ENCODE measurements at places on chromosomes 2 and 18. TPM values are rescaled to one million over a fixed set of nuclear protein-coding genes. Genes with fewer than 3 reads are reported as not detected.

Gene ZNF892
- total RNA-seq: 4.7 TPM

DNA sequence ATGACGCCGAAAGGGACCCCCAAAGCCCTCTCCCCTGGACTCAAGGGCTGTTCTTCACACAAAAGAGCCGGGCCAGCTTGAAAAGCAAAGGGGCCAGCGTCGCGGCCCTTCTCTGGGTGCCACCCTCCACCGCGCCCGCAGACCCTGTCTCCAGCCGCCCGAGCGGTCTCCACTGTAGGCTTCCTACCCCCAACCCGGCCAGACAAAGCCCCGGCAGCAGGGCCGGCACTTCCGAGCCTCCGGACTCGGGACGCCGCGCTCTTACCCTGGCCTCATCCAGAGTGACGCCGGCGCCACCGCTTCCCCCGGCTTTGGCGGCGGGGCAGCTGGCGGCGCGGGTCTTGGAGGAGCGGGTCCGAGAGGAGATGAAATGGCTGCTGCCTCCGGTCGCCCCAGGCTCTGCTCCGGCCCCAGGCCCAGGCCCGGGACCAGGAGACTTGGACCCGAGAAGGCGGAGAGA is 603 bp downstream of the ATAD2B start:
- DNase-seq: no peak

Gene DNAH7
- total RNA-seq: not detected

Gene ANKRD29
- not detected for total RNA-seq

DNA sequence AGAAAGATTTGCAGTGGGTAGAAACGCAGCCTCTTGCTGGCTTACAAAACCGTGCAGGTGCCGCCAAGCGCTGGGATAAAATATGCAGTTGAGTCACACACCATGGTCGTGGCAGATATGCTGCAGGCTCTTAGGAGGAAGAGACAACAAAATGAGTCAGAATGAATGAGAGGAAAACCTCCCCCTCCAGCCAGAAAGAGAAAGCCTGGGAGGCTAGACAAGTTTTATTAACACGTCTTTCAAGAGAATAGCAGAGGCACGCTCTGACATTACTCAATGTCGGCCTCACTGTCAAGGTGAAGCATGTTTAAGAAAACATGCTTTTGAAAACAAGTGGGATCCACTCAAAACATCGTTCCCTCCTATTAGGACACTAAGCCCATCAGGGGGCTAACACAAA is 37.1 kb upstream of the ZCCHC2 start:
- no peak for DNase-seq

GRCh38 chr2:238167761-238168160 is 9.0 kb downstream of the ERFE start:
- DNase-seq: no peak

GRCh38 chr18:24766376-24766775 is 305.9 kb downstream of the HRH4 start:
- no peak for DNase-seq

DNA sequence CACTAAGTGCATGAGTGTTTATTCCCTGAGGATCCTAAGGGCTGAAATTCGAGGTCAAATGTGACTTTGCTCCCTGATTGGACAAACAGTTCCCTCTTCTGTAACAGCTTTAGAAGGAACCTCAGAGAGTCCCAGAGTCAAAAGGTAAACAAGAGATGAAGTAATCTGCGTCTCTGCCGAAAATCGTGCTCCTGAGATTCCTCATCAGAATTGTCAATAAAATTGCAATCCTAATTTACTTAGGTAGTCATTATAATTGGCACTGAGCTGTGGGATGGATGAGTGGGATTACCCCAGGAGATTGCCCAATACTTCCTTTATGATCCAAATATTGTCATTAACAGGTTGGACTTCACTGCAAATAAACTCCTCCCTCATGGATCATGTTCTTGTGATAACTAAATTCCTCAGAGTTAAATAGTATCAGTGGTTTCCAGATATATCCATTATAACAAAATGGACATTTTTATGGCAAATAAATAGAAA is 907 bp upstream of the SUCLG1 start:
- DNase-seq: no peak

- no peak for DNase-seq
Measured at GRCh38 chr2:196113061-196113974, 44.7 kb upstream of the DNAH7 start.

- DNase-seq: no peak
Measured at GRCh38 chr2:139217641-139218040, 437.5 kb upstream of the NXPH2 start.

- DNase-seq: no peak
Measured at GRCh38 chr2:198499539-198499938, 695.1 kb downstream of the PLCL1 start.

GRCh38 chr2:73037947-73038585 is 33.4 kb downstream of the SFXN5 start:
- DNase-seq: no peak

Gene IL36B
- total RNA-seq: not detected

DNA sequence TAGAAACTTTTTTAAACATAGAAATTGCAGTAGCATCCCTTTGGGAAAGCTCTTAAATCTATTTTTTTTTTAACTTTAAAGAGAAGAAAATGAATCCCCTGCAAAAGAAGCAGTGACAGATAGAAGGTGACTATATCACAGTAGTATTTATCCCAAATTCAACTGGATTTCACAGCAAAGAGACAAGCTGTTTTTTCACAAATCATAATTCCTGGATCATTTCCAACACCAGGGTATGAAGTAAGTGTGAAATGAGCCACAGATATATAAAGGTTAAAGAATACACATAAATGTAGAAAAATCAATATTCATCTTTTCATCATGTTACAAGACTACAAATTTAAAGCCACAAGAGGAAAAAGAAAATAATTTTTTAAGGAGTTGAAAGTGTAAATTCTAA is 1404.9 kb upstream of the NXPH2 start:
- DNase-seq: no peak

DNA sequence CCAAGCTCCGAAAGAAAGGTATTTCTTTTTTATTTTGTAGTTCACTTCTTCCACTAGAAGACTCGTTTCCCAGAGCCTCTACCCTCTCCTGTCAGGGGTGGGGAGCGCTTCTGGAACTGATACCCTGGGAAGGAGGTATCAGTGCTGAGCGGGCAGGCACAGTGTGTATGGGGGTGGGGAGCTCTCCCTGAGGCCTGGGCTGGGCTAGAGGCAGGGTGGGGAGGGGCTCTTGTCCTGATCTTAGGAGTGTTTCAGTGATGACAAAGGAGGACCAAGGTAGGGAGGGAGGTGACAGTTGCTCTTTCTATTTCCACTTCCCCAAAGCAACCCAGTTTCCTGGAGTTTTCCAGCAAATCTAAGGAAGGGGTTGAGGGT is 65.4 kb downstream of the ARHGAP25 start:
- DNase-seq: no peak

Gene SPDYA
- total RNA-seq: 4.5 TPM

Gene BOLL
- not detected for total RNA-seq

- DNase-seq: no peak
Measured at GRCh38 chr2:216341121-216341520, 31.2 kb downstream of the MARCHF4 start.

DNA sequence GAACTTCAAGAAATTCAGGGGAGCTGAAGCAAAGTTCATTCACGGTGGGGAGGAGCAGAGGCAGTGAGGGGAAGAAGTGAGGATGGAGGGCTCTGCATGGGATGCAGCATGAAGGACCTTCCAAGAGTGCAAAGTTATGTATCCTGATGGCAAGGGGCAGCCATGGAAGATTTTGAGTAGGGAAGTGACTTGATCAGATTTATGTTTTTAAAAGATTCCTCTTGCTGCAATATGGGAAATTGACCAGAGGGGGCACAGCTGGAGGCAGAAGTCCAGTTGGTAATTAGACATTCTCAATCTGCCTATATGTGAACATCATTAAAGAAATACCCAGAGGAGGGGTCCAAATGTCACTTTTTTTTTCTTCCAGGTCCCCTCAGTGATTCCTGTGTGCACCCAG is 21.5 kb upstream of the ANXA4 start:
- DNase-seq: no peak

DNA sequence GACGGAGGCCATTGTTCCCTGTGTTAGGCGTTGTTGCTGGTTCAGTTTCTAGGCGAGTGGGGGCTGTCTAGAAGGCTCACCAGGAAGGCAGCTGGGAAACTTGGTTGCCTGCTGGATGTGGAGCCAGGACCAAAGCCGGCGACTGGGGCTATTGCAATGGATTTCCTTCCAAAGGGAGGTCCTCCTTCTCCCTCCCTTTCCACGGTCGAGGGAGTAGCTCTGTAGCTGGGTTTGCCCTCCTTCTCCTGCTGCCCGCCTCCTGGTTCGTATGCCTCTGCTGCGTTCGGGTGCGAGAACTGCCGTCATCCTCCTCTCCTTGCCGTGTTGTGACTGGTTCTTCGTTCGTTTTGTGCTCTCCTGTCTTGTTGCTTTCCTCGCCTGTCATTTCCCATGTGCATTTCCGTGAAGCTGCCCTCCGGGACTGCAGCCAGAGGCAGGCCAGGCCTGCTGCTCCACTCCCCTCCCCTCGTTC is 203.4 kb downstream of the NEDD4L start:
- no peak for DNase-seq

Gene AQP12B
- not detected for total RNA-seq

DNA sequence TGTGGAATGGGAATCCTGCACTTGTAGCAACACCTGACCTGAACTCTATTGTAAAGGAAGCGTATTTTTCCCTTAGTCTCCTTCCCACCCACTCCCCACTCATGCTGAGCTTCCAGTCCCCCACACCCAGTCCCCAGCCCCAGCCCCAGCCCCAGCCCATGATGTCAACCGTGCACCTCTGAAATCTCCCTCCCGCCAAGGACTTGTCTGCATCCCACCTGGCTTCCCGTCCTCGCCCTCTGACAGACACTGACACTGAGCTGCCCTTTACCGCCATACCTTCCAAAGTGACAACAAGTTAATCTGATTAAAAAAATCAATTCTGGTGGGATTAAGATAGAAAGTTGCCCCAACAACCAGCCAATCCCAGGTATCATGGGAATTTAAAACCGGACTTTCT is 213.6 kb upstream of the CELF4 start:
- DNase-seq: no peak

DNA sequence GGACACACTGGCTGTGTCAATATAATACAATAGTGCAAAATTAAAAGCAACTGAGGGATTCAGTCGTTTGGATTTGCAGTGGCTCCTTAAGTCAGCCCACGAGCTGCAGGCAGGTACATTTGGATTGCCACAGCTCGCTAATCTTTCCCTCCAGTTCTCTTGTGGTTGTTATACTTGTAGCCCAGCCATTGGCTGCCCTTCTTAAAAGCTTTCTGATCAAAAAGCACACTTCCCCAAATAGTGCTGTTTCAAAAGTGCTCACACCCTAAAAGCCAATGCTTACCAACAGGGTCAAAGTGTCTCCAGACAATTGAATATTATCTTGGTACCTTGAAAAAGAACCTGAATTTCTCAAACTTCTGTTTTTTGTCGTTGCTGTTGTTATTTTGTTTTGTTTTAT is 404.7 kb upstream of the FAM98A start:
- no peak for DNase-seq

GRCh38 chr2:158104903-158105302 is 3.2 kb downstream of the UPP2 start:
- no peak for DNase-seq

DNA sequence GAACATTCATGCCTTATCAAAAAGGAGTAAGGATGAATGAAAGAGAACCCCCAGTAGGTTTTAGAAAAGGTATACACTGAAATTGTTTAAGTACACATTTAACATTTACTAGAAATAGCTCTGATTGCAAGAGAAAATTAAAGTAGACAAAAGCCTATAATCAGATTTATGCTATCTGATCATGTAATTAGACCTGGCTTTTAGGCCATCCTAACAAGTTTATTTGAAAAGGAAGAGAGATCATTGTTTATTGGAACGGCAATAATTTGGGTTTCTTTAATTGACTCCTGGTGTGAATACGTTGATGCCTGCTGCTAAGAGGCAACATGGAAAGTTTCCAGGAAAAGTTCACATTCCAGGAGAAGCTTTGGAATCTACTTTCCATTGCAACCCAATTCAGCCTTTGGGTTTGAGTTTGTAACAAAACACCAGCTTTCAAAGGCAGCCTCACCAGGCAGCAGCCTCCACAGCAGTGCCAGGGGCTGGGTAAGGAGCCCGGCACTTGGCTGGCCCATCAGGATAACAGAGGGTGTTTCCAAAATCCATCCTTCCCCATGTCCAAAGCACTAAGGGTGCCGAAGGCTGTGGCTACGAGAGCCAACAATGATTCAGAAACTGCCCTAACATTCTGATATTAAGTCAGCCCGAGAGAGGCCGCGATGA is 18.0 kb downstream of the FZD7 start:
- no peak for DNase-seq

Gene HOXD4
- not detected for total RNA-seq

- no peak for DNase-seq
Measured at GRCh38 chr2:186949726-186950256, 100.8 kb upstream of the ZSWIM2 start.

DNA sequence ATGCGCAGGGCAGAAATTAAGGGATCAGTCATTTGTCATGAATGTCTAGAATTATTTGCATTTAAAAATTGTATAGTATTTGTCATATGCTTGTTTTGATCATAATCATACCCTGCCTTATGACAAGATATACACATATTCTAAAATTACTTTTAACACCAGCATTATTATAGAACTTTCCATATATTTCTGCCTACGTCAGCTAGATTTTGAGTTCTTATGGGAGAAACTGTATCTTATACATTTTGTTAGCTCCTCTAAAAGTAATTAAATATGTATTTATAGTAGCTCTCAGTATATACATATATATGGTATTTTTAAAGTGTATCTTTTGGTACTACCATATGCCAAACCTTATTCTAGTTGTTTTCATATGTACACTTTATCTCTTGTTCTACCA is 441.9 kb downstream of the CPS1 start:
- DNase-seq: no peak

Gene GPAT2
- total RNA-seq: 2.9 TPM

Gene OTOF
- total RNA-seq: 0.91 TPM

Gene SCN3A
- total RNA-seq: not detected

DNA sequence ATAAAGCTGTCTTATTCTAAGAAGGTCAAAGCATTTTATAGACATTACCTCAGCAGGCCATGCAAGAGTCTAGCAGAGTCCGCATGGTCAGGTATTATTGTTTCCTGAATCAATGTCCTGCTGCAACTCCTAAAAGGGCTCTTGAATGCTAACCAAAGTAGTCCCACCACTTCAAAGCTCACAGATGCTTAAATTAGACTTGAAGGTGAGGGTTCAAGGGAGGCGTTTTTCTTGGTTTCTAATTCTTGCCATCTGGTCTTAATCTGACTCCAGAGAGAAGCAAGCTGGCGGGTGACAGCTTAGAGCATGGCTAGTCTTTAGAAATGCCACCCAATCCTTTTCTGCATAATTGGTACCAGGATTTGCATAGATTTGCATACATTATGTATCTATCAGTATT is 226.3 kb downstream of the MREG start:
- DNase-seq: no peak

DNA sequence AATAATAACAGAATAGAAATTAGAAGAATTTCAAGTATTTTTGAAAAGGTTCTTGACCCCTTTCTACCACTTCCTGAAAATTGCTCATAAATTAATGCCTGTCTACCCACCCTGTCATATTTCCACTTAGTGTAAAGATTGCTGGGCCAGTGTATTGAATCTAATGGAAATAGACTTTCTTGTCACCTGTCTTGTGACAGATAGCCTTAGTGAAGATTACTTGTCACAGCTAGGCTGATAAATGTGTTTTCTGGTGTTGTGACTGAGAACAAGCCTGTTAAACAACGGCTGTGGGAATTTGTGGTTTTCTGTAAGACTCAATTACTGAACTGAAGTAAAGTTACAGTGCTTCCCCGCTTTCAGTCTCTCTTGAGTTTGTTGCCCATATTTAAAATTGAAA is 37.0 kb downstream of the PIK3C3 start:
- no peak for DNase-seq
